ENCODE measurements at places on chromosomes 2 and 18.
A peak's percentile ranks its signal among the peaks of the same experiment; 100 is the strongest.

- no peak overlapping the region for H3K4me3 ChIP-seq
- peaks cover 5% of the 10 kb centered on the region for H3K27me3 ChIP-seq
- no peaks in the 10 kb centered on the region for H3K36me3 ChIP-seq
Measured at GRCh38 chr2:67652679-67653078, 255.5 kb downstream of the ETAA1 start.

- H3K27ac ChIP-seq, result no peak overlapping the region
- H3K27me3 ChIP-seq, result no peaks in the 10 kb centered on the region
- DNase-seq, result no peak
- no peak overlapping the region for H3K4me3 ChIP-seq
- no peaks in the 10 kb centered on the region for H3K36me3 ChIP-seq
- no peaks in the 10 kb centered on the region for H3K4me1 ChIP-seq
Measured at GRCh38 chr2:20487392-20488174, 40.7 kb downstream of the RHOB start.

DNA sequence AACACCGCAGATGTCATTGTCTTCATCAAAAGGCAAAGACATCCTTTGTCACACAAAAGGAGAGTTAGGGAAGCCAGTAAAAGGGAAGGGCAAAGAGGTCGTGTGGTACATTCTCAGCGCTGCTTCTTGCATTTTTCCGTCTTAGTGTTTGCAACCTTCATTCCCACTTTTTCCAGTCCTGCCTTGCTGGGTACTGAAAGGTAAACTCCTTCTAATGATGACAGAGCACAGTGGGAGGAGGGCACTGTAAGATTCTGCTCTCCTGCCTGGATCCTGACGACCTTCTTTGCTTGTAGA, 424.3 kb upstream of the MEX3C start:
- H3K36me3 ChIP-seq, result no peaks in the 10 kb centered on the region
- no peaks in the 10 kb centered on the region for H3K4me1 ChIP-seq

DNA sequence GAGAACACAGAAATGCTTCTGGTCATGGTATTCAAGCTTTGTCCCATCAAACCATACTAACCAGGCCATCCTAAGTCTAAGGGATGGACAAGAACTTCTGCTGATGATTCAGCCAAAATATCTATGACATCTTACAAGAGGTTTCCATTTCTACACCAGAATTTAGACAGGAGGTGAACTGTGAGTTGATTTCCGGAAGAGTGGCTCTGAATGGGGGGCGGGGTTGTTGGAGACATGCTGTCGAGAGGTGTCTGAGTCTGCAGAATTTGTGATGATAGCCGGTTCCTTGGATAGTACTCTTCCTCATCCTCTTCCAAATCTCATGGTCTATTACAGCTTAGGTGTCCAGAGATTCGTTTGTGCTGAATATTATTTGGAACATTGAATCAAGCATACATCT, 408.7 kb upstream of the TCF4 start:
- H3K4me3 ChIP-seq, result no peak overlapping the region
- H3K27ac ChIP-seq, result no peak overlapping the region
- no peaks in the 10 kb centered on the region for H3K36me3 ChIP-seq
- no peak for DNase-seq
- no peaks in the 10 kb centered on the region for H3K4me1 ChIP-seq

DNA sequence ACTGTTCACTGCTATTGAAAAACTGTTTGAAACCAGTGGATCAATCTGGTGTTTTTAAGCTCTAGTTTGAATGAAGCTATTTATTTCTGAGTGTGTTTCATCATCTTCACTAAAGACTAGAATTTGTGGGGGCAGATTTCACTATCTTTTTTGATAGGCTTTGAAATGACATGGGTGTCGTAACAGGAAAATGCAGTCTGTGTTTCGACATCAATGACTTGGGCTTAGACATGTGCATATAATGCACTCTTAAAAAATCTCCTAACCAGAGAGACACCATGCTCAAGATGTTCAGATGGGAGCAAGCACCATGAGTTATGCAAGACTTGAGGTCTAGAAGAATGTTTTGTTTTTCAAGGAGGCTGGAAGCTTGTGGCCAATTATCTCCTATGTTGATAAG, 221.6 kb downstream of the GPD2 start:
- H3K36me3 ChIP-seq, result no peaks in the 10 kb centered on the region
- H3K4me3 ChIP-seq, result no peak overlapping the region
- H3K27me3 ChIP-seq, result no peaks in the 10 kb centered on the region
- no peak for DNase-seq
- H3K4me1 ChIP-seq, result no peaks in the 10 kb centered on the region

- H3K27ac ChIP-seq, result no peak overlapping the region
- H3K27me3 ChIP-seq, result no peaks in the 10 kb centered on the region
- H3K4me1 ChIP-seq, result no peaks in the 10 kb centered on the region
- no peaks in the 10 kb centered on the region for H3K36me3 ChIP-seq
Measured at GRCh38 chr2:132564065-132564464, 105.9 kb downstream of the LYPD1 start.

GRCh38 chr2:128016620-128017019, 11.2 kb downstream of the SAP130 start:
- H3K4me3 ChIP-seq, result no peak overlapping the region
- H3K27ac ChIP-seq, result no peak overlapping the region
- no peak for DNase-seq
- H3K27me3 ChIP-seq, result no peaks in the 10 kb centered on the region
- peaks cover 30% of the 10 kb centered on the region for H3K36me3 ChIP-seq
- H3K4me1 ChIP-seq, result no peaks in the 10 kb centered on the region

DNA sequence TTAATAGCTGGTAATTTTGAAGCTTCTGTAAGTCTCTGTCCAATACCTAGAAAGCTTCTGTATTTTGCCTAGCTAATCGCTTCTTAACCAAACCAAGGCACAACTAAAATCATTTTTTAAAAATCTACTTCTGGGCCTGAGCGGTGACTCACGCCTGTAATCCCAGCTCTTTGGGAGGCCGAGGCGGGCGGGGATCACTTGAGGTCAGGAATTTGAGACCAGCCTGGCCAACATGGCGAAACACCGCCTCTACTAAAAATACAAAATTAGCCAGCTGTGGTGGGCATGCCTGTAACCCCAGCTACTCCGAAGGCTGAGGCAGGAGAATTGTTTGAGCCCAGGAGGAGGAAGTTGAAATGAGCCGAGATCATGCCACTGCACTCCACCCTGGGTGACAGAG, 148.6 kb upstream of the FIGN start:
- no peak overlapping the region for H3K27ac ChIP-seq
- H3K4me1 ChIP-seq, result no peaks in the 10 kb centered on the region
- DNase-seq, result no peak
- H3K36me3 ChIP-seq, result no peaks in the 10 kb centered on the region

DNA sequence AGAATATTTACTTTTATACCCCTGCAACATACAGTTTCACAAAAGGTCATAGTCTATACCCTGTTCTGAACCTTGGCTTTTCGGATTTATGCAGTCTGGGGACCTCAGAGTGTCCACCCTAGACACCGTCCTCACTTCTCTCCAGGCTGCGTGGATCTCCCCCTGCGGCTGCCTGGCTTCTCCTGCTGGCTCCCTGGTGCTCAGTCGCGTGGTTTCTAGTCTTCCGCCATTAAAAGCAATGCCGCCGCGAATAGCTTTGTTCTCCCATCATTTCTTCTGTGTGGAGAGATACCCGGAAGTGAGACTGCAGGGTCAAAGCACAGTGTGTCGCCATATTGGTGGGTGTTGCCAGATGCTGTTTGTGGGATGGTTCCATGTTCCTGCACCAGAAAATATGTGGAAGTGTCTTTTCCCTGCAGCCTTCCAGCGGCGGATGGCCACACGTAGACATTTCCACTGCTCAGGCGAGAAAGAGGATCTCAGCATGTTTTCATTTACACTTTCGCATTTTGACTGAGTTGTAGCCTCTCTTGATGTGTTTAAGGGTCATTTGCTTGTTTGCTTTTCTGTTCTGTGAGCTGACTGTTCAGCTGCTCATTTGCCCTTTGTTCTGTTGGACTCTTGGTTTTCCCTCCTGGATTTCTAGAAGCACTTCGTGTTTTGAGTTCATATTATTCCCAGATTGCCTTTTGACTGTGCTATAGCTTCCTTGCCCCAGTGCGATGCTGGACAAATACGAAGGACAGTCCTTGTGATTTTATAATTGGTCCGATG, 22.9 kb upstream of the ASB1 start:
- H3K36me3 ChIP-seq, result no peaks in the 10 kb centered on the region
- H3K4me3 ChIP-seq, result no peak overlapping the region
- no peaks in the 10 kb centered on the region for H3K4me1 ChIP-seq
- DNase-seq, result no peak
- no peaks in the 10 kb centered on the region for H3K27me3 ChIP-seq

DNA sequence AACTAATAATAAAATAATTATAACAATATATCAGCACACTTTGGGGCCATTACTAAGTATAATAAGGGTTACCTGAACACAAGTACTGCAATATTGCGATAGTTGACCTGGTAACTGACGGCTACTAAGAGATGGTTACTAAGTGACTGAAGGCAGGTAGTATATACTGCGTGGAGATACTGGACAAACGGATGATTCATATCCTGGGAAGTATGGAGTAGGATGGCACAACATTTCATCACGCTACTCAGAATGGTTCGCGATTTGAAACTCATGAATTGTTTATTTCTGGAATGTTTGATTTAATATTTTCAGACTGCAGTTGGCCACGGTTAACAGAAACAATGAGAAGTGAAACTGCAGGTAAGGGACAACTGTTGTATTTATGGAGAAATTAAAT, 39.5 kb upstream of the FLACC1 start:
- H3K27ac ChIP-seq, result no peak overlapping the region
- H3K36me3 ChIP-seq, result peaks cover 7% of the 10 kb centered on the region
- H3K4me1 ChIP-seq, result no peaks in the 10 kb centered on the region
- no peak overlapping the region for H3K4me3 ChIP-seq

- no peak for DNase-seq
- H3K36me3 ChIP-seq, result no peaks in the 10 kb centered on the region
- H3K4me1 ChIP-seq, result no peaks in the 10 kb centered on the region
Measured at GRCh38 chr2:217974389-217975005, 28.3 kb downstream of the TNS1 start.

DNA sequence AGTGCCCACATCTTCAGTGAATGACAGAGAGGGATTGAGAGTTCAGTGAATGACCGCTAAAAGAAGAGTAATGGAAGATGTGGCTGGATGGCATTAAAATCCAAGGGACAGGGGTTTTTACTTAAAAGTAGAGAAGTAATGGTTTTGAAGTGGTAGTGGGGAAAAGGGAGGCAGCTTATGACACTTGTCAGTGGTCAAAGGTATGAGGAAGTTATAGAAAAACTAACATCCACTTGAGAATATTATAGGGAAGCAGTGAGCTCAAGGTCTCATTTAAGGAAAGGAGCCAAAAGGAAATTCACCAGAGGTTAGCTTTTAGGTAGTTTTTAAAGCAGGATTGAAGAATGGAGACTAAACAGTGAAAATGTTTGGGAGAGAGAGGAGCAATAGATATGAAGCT, 24.3 kb downstream of the CDK15 start:
- no peak for DNase-seq
- H3K36me3 ChIP-seq, result no peaks in the 10 kb centered on the region
- no peak overlapping the region for H3K4me3 ChIP-seq

GRCh38 chr2:2108756-2109155, 222.3 kb downstream of the MYT1L start:
- H3K36me3 ChIP-seq, result no peaks in the 10 kb centered on the region
- no peaks in the 10 kb centered on the region for H3K4me1 ChIP-seq
- H3K4me3 ChIP-seq, result no peak overlapping the region
- no peak overlapping the region for H3K27ac ChIP-seq
- no peaks in the 10 kb centered on the region for H3K27me3 ChIP-seq

DNA sequence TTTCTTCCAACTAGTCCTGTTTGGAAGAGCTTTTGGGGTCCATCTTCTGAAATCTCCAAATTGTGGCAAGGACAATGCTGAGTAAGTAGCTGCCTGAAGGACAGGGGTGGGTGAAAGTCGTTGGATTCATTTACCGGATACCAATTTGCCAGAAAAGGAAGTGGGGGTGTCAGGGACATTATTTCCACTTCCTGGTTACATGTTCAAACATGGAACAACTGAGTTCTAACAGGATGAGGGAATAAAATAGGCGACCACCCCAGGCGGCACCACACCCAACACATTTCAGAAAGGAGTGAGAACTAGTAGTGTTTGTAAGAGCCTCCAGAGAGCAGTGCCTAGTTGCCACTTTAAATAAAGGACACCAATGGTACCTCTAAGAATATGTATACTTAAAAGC, 158.6 kb upstream of the SERTAD2 start:
- DNase-seq, result no peak
- H3K27me3 ChIP-seq, result no peaks in the 10 kb centered on the region
- H3K36me3 ChIP-seq, result no peaks in the 10 kb centered on the region
- H3K4me3 ChIP-seq, result no peak overlapping the region
- no peaks in the 10 kb centered on the region for H3K4me1 ChIP-seq
- H3K27ac ChIP-seq, result no peak overlapping the region

DNA sequence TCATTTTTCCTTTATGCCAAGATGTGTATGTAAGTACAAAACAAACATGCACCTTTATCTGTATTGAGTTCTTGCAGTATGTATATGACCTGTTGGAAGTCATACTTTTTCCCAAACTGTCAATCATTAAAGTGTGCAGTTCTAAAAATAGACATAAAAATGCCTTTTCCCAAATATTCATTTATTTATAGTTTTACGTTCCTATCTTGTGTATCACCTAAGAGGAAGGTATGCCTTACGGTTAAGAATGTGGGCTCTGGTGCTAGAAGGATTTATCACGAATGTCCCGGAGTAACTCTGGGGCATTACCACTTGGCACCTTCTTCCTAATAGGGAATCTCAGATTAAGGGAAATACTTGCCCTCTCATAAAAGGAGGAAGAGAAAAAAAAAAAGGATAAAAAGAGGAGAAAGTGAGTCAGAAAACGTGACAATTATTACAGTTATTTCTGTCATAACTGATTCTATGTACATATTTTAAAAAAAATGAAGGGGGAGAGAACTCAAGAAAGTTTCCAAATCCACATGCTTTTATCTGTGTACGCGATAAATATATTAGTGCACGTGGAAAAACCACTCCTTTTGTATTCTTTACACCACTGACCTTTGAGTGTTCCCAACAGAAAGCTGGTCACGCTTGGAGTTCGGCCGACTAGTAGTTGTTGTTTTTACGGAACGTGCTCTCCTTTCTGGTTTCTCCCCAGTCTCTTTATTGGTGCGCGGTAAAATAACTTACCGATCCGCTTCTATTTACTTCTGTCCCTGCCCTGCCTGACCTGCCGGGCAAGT, 721 bp downstream of the MCEE start:
- H3K27me3 ChIP-seq, result no peaks in the 10 kb centered on the region
- H3K27ac ChIP-seq, result peak overlapping the region; percentile 95
- DNase-seq, result no peak
- H3K4me3 ChIP-seq, result peak overlapping the region; percentile 78
- peaks cover 6% of the 10 kb centered on the region for H3K36me3 ChIP-seq

- H3K27me3 ChIP-seq, result no peaks in the 10 kb centered on the region
- peaks cover 4% of the 10 kb centered on the region for H3K4me1 ChIP-seq
- H3K27ac ChIP-seq, result no peak overlapping the region
- no peak overlapping the region for H3K4me3 ChIP-seq
- DNase-seq, result no peak
Measured at GRCh38 chr2:101262142-101262541, 9.5 kb downstream of the CNOT11 start.

Data from colonic mucosa (tissue), 4 donors.